ENCODE measurements at places on chromosomes 6 and 20.

DNA sequence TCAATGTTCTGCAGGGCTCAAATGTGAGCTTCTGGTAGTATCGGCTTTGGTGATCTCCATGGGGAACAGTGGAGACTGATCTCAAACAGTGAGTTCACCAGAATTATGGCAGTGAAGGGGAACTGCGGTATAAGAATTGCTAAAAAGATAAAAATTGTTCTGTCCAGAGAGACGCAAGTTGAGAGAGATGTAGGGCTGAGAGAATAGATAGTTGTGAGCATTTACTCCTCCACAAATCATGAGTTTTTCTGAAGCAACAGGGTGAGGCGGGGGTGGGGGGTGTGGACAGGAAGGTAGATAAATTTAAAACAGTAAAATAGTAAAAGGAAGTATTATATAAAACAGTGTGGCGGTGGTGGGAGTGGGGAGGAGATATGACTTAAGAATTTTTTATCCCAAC is 98.6 kb upstream of the NEDD9 start:
- DNase-seq = no peak

DNA sequence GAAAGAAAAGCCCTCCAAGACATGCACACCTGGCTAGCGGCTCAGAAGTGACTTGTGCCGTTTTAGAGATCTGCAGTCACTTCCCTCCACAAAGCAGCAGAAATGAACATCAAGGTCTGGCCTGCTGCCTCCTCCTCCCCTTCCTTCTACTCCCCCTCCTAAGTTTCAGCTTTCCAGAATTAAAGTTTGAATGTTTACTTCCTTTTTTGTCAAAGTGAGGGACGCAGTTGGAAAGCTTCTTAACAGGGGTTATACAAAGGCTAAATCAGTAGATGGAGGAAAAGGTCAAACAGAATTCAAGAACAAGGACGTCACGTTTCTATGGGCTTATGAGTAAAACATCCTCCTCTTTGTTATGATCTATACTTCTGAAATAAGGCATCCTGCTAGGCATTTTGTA is 227.7 kb downstream of the SLC35F1 start:
- no peak for DNase-seq

GRCh38 chr20:34904202-34904621 is 27.8 kb downstream of the ACSS2 start:
- no peak for DNase-seq

DNA sequence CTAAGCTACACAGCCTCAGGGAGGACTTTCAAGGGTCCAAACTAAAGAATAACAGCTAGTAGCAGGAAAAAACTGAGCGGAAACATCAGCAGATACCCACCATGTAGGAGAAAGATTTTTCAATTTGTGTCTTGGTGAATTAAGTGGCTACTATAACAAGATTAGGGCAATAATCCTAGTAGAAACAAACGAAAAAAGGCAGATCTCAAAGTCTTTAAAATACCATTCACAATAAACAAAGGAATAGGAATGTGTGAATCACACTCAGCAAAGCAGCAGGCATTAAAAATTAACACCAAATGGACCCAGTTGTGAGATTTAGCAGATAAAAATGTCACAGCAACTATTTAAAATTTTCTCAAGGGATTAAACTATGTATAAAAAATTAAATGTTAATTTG is 761.2 kb downstream of the TENT5A start:
- no peak for DNase-seq

Data from Caki2 (cell line).